BJ (cell line): ENCODE measurements at places on chromosomes 3 and 15. TPM values are rescaled to one million over a fixed set of nuclear protein-coding genes. Genes with fewer than 3 reads are reported as not detected.

DNA sequence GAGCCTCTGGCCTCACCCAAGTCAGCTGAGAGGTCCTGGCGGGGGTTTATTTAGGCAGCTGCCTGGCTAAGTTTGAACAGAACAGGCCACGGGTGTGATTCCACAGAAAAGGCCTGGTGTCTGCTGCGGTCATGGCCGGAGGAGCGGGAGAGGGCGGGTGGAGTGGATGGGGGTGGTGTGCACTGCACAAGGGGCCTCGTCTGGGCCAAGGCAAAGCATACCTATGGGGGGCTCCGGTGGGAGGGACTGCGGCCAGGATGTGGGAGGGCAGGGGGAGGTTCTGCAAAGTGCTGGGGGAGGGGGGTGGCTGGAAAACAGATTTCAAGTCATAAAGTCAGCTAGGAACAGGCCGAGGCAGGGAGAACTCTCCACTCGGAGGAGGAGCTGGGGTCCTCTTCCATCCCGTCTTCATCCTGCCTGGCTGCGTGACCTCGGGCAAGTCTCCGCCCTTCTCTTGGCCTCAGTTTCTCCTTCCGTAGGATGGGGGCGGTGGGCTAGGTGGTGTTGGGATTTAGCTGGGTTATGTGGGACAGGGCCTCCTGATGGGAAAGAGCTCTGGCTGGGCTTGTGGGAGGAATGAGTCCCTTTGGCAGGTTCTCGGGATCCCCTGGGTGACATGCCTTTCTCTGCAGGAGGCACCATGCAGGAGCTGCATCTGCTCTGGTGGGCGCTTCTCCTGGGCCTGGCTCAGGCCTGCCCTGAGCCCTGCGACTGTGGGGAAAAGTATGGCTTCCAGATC, 878 bp downstream of the ISLR start:
- no peak for DNase-seq

GRCh38 chr15:81293728-81294515, 30.0 kb downstream of the STARD5 start:
- no peak for DNase-seq

DNA sequence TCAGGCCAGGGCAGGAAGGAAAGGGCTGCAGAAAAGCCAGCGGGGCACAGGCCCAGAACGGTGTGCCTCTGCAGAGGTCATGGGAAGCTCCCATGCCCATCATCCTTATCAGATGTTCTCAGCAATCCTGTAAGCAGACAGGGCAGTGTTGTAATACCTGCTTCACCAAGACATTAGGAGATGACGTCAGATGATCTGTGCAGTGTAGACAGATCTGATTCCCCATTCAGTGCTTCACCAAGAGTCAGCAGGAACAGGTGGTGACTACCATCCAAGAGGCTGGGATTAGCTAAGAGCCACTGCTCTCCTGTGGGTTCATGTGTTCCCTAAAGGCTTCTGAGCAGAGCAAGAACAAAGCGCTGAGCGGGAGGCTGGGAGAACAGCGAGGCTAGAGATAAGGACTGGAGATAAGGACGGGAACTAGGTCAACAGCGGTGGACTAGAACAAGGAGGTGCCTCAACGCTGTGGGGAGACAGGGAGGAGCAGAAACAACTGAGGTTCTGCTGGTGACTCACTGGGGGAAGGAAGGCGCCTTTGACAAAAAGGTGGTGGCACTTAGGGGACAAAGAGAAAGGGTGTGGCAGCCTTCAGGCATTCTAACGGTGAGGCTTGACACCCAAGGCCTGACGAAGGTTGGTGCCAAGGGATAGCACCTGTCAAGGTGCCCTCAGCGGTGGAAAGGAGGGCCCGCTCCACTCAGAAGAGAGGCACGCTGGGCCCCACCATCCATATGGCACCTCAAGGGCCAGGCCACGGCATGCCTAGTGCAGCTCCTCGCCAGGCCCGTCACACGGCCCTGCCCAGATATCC, 28.4 kb downstream of the CCDC12 start:
- DNase-seq: no peak

DNA sequence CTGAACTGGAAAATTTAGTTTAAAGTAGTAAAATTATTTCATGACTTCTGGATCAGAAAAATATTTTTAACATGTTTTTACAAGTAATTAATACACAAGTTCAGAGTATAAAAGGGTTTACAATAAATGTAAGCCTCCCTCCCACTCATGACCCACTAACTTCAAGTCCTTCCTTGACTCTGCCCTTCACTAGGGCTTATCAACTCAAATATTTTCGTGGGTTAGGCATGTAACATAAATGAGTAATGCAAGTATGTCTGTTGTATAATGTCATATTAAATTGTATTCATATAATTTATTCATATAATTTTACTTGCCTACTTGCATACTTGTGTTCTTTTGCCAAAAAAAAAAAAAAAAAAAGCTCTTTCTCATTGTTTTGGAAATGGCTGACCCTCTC, 3.4 kb upstream of the OPA1 start:
- no peak for DNase-seq

GRCh38 chr3:128070898-128071591, 18.8 kb downstream of the SEC61A1 start:
- no peak for DNase-seq

DNA sequence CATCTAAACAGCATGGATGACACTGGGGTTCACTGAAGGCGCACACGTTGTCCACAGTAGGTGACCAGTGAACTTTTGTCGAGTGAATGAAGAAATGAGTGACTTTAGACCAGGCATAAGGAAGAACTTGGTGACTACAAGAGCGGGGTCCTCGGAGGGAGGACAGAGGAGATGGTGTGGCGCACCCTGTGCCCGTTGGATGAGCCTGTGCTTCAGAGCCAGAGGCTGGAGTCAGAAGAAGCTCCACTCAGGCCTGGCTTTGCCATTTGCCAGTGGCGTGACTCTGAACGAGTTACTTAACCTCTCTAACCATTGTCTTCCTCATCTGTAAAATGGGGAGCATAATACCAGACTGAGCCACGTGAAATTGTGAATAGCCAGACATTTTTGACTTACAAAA, 42.2 kb downstream of the MUC4 start:
- no peak for DNase-seq

DNA sequence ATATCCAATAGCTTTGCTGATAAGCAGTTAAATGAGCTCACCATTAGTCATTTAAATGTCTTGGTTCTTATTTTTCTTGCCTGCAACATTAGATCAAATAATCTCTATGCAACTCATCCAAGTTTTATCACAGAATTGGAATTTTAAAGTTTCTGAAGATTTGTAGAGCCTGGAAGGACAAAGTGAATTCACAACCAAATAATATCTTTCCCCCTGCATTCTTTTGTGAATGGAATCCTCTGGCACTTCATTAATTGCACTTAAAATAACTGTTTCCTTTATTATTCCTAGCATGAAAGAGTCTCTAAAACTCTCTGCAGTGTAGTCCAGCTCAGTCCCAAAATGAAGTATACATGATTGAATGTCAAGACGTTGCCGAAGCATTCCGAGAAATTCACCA, 345.6 kb upstream of the TGFBR2 start:
- peak; percentile 51 for DNase-seq

GRCh38 chr3:128590948-128591347, 59.7 kb downstream of the RPN1 start:
- DNase-seq: no peak

DNA sequence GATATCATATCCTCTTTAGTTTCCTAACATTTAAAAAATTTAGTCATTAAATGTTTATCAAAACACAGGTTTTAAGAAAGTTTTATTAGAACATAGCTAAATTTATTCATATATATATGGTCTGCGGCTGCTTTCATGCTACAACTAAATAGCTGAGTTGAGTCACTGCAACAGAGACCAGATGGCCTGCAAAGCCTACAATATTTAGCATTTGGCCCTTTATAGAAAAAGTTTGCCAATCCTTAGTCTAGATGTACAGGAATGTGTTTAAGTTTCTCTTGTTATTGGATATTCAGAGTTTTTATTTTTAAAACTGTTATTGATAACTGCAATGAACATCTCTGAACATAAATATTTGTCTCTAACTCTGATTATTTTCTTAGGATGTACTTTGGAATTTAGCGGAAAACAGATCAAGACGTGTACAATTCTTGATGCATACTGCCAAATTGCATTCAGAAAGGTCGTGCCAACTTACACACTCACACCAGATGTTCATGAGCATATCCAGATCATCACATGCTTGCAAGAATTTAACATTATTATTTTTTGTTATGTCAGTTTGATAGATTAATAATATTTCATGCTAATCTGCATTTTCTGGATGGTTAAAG, 157.9 kb downstream of the STAC start:
- no peak for DNase-seq

- DNase-seq: peak; percentile 71
Measured at GRCh38 chr3:42804106-42804830, at the start of gene HIGD1A. HIGD1A (minus strand) TSS chr3:42804490; CDS start chr3:42794253, 10,237 bp downstream.

CAPN7 gene
- polyA plus RNA-seq: 12.9 and 22.1 TPM in 2 replicates

HCN4 gene
- not detected in 2 replicates for polyA plus RNA-seq

IFT57 gene
- 32.1 and 43.9 TPM in 2 replicates for polyA plus RNA-seq

NR2E3 gene
- 0.04 TPM in 1 of 2 replicates, not detected in the other for polyA plus RNA-seq
